ENCODE measurements at places on chromosomes 13 and 19. TPM values are rescaled to one million over a fixed set of nuclear protein-coding genes. Genes with fewer than 3 reads are reported as not detected.
A peak's percentile ranks its signal among the peaks of the same experiment; 100 is the strongest.

- peak; percentile 77 for DNase-seq
These were observed 58.3 kb upstream of the MEDAG start for GRCh38 chr13:30847650-30848307.

- peak; percentile 45 for DNase-seq
These were observed 28.5 kb downstream of the ZNF266 start for GRCh38 chr19:9406798-9407352.

- no peak for DNase-seq
These were observed 11.8 kb downstream of the RASA3 start for GRCh38 chr13:114120591-114121011.

DNA sequence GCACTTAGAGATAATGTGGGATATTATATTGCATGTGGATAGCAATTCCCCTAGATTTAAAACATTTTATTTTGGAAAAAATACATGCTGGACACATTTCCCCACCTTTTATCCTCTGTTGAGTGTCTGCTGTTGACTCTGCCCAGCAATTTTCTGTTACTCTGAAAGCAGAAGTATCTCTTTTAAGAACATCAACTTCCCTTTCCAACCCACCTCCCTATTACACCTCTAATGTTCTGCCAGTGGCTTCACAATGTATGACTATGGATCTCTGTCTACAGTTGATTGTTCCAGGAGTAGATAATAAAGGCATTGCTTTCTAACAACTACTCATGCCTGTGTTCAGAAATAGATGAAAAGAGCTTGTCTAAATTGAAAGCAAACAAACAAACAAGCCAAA is 754.8 kb upstream of the SLITRK6 start:
- DNase-seq: no peak

DNA sequence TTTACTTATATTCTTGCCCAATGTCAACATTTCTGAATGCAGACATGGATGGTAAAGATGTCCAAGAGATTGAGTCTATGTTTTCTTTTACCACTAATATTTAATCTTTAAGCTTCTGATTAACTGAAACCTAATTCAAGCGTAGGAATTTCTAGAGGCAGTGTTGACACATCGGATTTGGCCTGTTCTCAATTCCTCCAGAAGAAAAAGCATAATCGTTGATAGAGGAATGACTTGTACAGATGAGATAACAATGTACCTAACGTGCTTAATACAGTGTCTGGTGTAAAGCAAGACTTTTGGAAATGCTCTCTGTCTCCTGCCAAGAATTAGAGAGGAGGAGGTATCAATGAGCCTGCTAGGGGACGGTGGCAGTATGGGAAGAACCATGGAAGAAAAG is 35.2 kb downstream of the SLC15A1 start:
- peak; percentile 40 for DNase-seq

DNA sequence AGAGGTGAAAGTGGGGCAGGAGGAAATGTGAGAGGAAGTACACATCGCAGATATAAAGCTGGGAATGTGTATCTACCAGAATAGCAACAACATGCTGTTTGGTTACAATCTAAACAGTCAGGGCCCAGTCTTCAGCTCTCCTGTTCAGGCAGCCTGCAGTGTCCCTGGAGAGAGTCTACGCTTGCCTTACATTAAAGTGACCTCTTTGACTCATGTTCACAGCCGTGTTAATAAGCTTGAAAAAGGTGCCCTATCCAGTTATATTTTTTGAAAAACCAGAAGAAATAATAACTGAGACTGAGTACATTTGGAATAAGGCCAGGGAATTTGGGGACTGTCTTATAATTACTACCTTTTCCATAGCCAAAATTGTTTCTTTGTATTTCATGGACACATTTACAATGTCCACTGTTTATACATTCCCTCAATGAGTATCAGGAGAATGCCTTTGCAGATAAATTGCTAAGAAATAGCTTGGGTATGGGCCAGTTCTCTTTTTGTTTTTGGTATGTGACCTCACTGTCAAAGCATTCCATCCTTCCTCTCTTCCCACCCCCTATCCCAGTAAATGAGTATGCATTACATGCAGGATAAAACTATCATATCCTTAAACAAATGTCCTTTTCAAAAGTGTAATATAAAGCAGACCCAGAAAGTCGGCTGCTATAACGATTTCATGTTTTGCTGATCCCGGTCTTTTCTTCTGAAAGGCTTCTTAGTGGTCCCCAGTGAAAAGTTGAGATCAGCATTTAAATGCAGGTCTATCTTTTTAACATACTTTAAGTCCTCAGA is 82.6 kb downstream of the PCDH9 start:
- no peak for DNase-seq

DNA sequence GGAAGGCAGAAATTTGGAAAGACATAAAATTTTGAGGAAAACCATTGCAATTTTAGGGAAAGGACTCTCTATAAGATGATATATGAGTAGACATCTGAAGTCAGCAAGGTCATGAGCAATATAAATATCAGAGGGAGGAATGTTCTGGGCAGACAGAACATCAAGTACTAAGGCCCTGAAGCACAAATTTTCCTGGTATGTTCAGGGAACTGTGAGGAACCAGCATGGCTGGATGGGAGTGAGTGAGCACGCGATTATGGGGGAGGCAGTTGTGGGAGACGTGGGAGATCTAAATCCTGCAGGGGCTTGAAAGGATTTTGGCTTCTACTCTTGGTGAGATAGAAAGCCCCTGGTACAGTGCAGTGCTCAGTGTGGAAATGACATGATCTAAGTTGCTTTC is 112.0 kb downstream of the TBC1D4 start:
- DNase-seq: no peak

- no peak for DNase-seq
These were observed 8.9 kb upstream of the DGKH start for GRCh38 chr13:42039457-42039945.

GRCh38 chr13:33079960-33080359 is 63.7 kb downstream of the KL start:
- DNase-seq: no peak

- DNase-seq: no peak
These were observed 1406.6 kb upstream of the PCDH9 start for GRCh38 chr13:68636784-68637183.

DNA sequence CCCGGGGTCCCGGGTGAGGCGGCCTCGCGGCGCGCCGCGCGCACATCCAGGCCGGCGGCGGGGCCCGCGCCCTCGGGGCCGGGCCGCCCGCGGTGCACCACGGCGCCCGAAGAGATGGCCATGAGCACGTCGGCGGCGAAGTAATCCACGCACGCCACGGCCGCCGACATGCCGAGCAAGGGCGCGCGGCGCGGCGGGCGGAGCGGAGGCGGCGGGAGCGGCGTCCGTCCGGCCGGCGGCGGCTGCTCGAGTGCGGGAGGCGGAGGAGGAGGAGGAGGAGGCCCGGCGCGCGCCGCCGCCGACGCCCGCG is at the start of gene KLF16:
Gene KLF16, minus strand, starts transcription at position 252 of the 310 bp plus-strand sequence. Its CDS starts 82 bp downstream, at position 170.
- DNase-seq: no peak

DNA sequence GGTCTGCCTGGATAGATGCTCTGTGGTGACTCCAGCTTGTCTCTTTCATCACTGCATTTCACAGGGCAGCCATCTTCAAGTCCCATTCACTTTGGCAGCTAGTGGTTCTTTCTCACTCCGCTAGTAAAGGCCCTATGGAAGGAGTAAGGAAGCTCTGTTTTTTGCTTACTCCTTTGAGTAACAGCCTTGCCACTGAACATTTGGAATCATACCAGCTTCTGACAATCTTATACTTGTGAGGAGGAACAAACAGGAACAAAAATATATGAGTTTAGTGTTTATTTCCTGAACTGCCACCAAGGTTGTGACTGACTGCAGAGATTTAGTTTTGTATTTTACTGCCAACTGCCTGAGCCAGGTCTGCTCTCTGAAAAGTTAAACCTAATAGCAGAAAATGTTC is 38.7 kb downstream of the KCTD4 start:
- peak; percentile 30 for DNase-seq

- no peak for DNase-seq
These were observed 6.7 kb downstream of the CLEC11A start for GRCh38 chr19:50729894-50730293.

DNA sequence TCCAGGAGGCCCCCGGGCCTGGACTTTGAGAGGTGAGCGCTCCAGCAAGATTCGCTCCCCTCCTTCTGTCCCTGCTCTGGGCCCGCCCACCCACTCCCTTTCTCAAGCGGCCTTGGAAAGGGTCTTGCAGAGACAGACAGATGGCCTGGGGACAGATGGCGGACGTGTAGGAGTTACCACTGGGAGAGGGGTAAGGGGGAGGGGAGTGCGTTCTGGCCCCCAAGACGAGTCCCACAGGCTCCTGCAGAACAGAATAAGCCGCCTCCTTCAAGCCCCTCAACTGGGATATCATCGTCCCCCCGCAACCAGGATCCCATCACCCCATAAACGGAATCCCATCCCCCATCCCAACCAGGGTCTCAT is 3.6 kb upstream of the TNFAIP8L1 start:
- DNase-seq: no peak

DNA sequence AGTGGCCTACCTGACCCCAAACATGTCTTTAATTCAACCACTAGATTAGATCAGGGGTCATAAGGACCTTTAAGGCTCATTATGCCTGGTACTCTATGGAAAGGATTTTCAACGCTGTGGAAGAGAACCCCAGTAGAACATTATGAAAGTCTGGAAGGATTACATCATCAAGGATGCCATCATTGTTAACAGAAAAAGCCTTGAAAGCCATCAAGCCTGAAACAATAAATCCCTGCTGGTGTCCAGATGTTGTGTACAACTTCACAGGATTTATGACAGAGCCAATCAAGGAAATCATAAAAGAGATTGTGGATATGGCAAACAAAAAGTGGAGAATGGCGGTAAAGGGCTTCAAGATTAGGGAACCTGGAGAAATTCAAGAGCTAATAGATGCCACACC is 59.7 kb downstream of the NAA16 start:
- no peak for DNase-seq

GRCh38 chr13:46121597-46122163 is 16.8 kb upstream of the CPB2 start:
- DNase-seq: no peak

DNA sequence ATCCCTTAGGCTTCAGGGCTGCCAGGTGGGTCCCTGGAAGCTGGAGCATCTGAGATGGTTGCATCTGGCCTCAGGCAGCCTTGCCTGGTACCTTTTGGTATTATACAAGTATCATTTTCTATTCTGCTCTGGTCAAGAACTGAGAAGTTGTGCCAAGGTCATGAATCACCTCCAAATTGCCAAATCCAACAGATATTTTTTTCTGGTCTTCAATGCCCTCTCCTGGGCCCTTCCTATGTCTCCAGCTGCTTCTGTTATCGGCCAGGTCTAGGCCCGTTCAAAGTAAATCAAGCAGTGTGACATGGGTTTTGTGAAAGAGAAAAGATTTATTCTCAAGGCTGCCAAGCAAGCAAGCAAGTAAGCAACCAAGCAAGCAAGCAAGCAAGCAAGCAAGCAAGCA is 271.1 kb upstream of the MAB21L1 start:
- DNase-seq: no peak

TLE6 gene
- total RNA-seq: 2.0 TPM

MBD3L2 gene
- not detected for total RNA-seq

TMEM143 gene
- 3.2 TPM for total RNA-seq

PLK5 gene
- not detected for total RNA-seq

SERTM1 gene
- not detected for total RNA-seq

TJP3 gene
- total RNA-seq: not detected
